Left lobe of liver (tissue), 2 donors: ENCODE measurements at places on chromosomes 7 and 10. TPM values are rescaled to one million over a fixed set of nuclear protein-coding genes. Genes with fewer than 3 reads are reported as not detected.

DNA sequence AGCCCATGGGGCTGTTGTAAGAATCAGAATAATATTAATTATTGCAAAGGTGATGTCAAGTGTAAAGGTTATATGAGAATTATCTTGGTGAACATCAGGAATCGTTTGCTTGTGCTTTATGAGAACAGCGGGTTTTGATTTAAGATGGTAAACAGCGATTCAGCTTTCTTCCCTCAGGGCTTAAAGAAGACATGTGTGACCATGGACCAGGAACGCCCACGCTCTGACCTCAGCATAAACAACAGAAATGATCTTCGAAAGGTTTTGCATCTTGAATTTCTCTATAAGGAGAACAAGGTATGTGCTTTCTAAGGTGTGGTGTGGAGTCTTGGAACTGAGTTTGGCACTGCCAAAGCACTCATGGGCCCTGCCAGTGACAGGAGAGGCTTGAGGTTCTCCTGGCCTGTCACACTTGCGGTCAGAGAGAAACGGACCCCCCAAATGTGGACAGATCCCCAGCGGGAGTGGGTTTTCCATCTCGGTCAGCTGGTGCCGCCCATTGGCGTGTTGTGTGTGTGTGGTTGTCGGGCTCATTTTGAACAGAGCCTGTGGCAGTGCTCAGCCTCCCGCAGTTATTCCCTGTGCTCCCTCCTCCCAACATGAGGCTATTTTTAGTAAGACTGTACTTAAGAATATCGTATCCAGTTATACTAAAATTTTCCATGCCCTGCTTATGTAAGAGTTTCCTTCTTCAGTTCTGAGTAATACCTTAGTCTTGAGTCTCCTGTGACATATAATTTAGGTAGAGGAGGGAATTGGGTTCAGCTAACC is 7.2 kb downstream of the MINDY4 start:
- DNase-seq, result peak; percentile 27

- DNase-seq, result no peak
Measured at GRCh38 chr7:99562832-99563231, 4.4 kb downstream of the ZNF655 start.

SNCG gene
- total RNA-seq, result 2.0 TPM

DNA sequence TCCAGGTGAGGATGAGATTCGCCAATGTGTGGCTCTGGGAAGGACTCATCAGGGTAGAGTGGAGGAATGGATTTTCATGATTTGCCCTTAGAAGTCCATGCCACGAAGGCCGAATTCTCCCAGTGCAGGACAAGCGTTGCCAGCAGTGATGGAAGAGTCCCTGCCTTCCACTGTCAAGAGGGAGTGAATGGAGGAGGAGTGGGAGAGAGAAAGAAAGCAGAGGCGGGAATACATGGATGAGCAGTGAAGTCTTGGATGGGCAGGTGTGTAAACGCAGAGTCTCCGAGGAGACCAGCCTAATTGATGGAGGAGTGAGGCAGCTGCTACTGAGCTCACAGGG is 419.2 kb downstream of the GLRX3 start:
- DNase-seq, result no peak

- no peak for DNase-seq
Measured at GRCh38 chr10:89929282-89930026, 228.1 kb downstream of the KIF20B start.

DNA sequence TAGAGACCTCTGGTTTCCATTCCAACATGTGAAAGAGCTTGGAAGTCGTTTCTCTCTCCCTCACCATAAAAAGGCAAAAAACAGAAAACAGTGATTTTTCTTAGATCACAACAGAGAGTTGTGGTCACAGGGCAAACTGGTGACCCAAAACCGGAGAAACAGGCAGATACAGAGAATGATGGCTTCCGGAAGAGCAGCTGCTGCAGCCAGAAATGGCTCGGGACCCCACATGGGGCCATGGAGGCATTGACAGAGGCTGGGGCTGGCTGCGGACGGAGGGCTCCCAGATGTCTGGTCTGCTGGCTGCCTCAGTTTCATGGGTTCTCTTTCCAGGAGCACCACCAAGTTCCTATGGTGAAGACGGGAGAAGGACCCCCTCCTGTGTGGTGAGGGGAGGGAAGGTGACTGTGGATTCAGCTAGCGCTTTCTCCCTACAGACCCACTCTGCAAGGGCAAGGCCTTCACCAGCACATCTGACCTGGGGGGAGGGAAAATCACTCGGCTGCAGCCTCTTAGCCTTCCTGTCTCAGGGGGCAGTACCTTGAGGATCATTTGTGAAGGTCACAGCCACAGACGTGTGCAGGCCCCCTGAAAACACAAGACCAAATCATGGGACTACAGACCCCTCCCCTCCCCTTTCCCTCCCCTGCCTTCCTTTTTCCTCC is 81.4 kb downstream of the WDR37 start:
- no peak for DNase-seq

DNA sequence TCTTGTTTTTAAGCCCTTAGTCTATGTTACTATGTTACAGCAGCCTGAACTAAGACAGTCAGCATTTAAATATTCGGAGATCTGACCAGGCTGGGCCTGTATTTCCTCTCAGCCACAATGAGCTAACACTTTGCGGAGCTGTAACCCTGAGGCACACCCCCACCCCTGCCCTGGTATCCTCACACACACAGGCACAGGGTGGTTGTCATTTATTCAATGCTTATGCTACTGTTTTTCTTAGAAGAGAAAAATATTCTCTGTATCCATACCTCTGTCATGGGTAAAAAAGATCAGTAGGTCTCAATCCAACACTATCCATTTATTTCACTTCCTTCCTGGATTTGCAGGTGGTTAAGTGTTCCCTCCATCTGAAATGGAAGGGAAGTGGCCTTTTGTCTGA is 80.3 kb upstream of the TRIL start:
- no peak for DNase-seq

GRCh38 chr7:65477326-65477725 is 103.7 kb downstream of the ZNF92 start:
- DNase-seq, result no peak

DNA sequence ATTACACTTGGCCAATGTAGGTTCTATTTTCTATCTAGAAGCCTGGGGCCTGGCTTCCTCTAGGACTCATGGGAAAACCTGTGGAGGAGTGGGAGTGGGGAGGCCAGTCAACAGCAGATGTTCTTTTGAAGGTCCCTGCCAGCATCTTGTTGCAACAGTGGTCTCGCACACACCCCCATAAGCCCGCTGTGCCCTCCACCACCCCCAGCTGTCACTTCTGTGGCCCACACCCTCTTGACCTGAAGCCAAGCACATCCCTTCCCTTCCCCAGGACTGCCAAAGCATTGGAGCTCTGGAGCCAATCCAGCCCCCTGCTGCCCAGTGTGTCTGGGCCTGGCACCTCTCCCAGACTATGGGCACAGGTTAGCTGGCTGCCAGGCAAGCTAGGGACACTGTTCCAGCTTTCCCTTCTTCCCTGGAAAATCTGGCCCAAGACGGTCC is 1.9 kb upstream of the STX1A start:
- peak; percentile 95 for DNase-seq

DNA sequence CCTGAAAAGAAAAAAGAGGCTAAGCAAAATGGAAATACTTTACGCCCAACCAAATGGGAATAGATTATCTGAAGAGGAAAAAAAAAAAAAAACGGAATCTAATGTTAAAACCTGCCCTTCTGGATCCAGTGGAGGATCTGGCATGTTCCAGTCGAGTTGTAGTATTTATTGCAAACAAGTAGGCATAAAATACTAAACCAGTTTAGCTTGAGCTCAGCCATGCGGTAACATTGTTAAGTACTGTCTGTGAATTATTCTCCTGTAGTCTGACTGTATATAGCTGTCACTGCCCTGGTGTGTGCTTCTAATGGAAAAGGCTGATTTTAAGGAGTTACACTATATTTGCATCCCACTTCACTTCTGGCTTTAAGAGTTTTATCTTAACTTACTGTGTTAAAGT is 40.3 kb downstream of the CELF2 start:
- no peak for DNase-seq

GRCh38 chr10:77318739-77319138 is 318.9 kb downstream of the KCNMA1 start:
- no peak for DNase-seq

- no peak for DNase-seq
Measured at GRCh38 chr7:29445736-29446135, 117.9 kb upstream of the PRR15 start.

HEPACAM2 gene
- total RNA-seq, result not detected

GRCh38 chr7:45888185-45888992 is at the start of gene IGFBP1:
TSS of gene IGFBP1 (plus strand) at chr7:45888488. CDS start at chr7:45888653, 165 bp downstream.
- peak; percentile 84 for DNase-seq

GRCh38 chr10:14429043-14429700 is 98.4 kb upstream of the FRMD4A start:
- DNase-seq, result no peak
